ENCODE measurements at places on chromosomes 2 and 18.

- DNase-seq, result no peak
Observed at GRCh38 chr2:229050133-229050532, 221.0 kb downstream of the PID1 start.

DNA sequence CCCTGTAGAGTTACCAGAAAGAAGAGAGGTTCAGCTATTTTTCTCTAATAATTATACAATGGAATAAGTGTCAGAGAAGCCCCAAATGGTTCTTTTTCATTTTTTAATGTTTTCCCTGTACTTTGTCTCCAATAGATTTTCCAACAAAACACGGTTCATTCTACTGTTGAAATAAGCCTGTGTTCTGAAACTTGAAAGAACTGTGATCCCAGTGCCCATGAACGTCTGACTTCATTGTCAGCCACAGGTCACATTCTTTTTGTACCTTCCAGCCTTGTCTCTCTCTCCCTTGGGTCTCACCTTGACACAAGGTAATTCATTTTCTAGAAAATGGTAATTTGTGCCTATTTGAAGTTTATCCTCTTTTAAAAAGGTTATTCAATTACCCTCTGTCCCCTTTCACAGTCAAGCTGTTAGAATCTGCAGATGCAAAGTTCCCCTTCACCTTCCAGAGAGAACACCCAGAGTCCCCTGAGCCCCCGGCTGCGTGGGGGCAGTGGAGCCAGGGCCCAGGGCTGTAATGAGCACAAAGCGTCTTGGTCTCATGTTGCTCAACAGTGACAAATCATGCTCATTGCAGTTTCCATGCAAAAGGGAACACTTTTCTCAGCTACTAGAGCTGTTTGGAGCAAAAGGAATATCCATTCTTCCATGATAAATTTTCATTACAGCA lies 115.2 kb downstream of the SPHKAP start:
- DNase-seq, result no peak

- DNase-seq, result no peak
Observed at GRCh38 chr18:59633961-59634485, 63.2 kb downstream of the CCBE1 start.

GRCh38 chr2:27323596-27324285 lies 844 bp upstream of the MPV17 start:
- DNase-seq, result no peak

- DNase-seq, result no peak
Observed at GRCh38 chr2:178530625-178531142, 50.4 kb downstream of the PLEKHA3 start.

DNA sequence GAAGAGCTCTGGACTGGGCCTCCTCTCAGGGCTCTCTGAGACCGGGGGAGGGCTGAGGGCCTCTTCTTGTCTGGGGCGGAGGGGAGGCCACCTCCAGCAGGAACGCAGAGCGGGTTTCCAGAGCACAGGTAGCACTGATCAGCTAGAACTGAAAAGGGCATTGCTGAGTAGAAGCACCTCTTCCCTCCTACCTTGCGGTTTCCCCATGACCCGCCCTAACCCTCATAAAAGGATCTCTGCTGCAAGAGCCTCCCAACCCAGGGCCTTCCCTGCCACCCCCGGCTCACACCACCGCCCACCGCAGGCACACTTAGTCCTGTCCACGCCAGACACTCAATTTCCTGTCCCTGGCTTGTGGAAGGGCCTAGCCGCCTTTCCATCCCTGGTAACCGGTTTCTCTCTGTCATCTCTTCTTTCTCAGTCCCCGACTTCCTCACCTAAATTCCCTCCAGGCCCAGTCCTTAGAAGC lies 966 bp downstream of the ADCY3 start:
- DNase-seq, result no peak

DNA sequence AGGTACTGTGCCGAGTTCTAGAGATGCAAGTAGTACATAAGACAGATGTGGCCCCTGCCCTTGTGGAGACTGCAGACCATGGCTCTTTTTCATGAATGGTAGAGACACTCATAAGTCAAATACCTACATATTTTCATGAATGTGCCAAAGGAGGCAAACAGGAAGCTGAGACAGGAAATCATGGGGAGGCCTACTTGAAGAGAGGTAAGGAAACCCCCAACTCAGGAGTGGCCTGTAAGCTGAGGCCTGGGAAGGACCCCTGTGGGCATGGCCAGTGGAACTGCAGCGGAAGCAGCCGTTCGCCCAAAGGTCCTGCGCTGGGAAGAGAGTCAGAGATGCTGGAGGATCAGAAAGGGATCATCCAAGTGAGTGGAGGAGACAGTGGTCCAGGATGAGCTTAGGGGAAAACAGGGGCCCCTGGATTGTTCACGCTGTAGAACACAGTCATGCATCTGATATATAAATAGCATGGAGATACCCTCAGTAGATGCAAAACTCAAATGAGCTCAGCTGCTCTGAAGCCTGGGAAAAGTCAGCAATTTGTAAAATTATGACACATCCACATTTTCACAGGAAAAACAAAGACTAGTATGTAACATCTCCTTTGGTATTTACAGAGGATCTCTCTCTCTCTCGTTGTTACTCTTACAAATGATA lies 228.9 kb downstream of the NEDD4L start:
- no peak for DNase-seq

DNA sequence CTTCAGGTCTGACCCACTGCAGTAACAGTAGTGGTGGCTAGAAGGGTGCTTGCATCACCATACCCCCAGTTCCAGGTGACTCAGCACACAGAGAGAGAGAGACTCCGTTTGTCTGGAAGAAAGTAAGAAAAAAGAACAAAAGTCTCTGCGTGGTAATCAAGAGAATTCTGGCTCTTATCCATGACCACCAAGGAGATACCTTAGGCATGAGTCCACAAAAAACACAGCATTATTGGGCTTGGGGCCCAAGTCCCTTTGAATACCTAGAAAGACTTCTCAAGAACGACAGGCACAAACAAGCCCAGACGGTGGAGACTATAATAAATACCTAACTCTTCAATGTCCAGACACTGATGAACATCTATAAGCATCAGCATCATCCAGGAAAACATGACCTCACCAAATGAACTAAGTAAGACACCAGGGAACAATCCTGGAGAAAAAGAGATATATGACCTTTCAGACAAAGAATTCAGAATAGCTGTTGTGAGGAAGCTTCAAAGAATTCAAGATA lies 21.7 kb upstream of the BAZ2B start:
- no peak for DNase-seq

- DNase-seq, result no peak
Observed at GRCh38 chr2:41735006-41735405, 312.8 kb upstream of the PKDCC start.

DNA sequence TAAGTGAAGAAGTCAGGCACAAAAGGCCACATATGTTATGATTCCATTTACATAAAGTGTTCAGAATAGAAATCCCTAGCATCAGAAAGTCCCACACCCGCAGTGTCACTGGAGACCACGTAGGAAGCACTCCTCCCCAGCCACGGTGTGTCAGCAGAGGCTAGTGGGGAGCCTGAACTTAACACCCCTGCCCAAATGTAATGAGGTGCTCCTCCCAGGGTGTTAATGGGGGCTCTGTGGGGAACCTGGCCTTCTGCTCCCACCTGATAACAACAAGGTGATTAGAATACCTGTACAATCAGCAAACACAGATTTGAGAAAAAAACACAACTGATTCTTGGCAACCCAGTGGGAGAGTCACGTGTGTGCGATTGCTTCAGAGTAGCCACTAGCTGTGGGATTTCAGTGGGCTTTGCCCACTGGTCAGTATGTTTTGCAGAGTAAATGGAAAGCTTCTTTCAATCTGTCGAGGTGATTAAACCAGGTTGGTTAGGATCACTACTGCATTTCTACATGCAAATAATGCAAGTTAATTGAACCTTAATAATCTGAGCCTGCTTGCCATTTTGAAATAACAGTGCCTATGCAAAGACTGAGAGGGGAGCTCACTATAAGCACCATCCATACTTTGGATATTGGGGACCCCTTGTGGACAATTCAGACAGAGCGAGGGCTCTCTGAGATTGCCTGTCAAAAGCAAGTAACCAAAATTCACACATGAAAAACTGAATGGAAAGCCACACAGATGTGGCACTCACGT lies 20.6 kb upstream of the ATRAID start:
- DNase-seq, result no peak

- no peak for DNase-seq
Observed at GRCh38 chr2:240687741-240688552, 3.7 kb upstream of the AQP12A start.

- no peak for DNase-seq
Observed at GRCh38 chr2:44954447-44954888, 13.0 kb downstream of the SIX3 start.

- no peak for DNase-seq
Observed at GRCh38 chr2:216084547-216084946, 2.8 kb downstream of the TMEM169 start.

- no peak for DNase-seq
Observed at GRCh38 chr18:52519021-52519420, 179.0 kb downstream of the DCC start.

GRCh38 chr2:165793161-165793778 lies 777 bp downstream of the GALNT3 start:
- DNase-seq, result no peak

DNA sequence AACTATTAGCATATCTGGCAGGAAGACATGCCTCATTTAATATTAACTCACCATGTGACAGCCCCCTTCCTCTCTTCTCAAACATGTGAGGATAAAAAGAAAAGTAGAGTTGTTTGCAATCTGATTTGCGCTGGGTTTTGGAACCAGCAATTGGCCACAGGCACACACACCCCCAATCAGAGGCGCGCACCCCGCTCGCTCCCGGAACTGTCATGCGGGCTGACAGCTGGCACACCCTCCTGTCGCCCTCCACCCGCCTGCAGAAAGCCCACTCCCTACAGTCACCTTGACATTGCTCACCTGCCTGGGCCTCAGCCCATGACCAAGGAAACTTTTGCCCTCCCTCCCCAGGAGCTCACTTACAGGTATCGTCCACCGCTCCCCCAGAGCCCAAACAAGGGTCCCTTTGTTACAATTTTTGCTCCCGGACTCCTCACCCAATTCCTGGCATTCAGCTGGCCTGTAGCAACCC lies 1.1 kb downstream of the COBLL1 start:
- DNase-seq, result no peak

DNA sequence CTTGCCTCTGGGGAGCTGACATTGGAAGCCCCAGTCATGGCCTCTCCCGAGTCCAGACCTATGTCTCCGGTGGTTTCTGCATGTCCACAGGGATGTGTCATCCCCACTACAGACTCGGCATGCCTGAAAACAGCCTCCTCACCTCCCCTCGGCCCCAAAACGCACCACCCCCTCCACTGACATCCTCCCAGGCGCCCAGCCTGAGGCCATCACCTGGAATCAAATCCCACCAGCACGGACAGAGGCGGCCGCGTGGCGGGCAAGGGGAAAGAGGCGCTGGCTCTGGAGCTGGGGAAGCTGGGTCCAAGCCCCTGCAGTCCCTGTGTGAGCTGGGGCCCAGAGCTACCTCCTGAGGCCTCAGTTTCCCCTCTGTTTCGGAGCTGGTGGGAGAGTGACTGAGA lies 69.9 kb upstream of the SMAD7 start:
- no peak for DNase-seq

DNA sequence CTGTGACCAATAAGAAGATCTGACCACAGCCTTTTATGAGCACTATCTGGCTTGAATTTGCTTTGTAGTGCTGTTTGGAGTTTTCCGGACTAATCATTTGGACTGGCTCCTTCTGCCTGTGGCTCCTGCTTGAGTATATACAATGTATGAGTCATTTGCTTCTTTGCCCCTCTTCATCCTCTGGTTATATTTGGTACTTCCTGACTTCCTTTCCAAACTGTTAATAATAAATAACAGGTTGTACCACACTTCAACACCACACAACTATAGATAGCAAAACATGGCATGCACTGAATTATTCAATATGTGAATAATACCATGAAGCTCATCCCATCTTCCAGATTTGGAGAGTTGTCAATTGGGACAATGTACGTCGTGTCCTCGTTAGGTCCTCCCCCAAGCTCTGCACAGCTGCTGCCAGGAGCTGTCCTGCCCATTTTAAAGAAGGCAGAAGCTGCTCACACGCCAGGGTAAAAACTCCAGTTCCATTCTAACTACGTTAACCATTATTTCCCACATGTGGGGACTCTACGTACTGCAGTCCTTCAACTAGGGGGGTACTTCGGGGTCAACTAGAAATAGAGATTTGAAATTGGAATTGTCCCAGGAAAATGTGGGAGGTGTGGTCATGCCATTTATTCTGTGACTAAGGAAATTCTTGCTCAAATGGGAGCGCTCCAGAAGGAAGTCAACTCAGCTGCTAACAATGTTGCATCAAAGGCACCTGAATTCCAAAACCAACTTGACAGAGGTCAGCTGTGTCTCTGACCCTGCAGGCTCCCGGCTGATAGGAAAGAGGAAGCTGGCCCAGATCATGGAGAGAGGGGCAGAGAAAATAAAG lies 38.1 kb downstream of the ST8SIA5 start:
- no peak for DNase-seq

DNA sequence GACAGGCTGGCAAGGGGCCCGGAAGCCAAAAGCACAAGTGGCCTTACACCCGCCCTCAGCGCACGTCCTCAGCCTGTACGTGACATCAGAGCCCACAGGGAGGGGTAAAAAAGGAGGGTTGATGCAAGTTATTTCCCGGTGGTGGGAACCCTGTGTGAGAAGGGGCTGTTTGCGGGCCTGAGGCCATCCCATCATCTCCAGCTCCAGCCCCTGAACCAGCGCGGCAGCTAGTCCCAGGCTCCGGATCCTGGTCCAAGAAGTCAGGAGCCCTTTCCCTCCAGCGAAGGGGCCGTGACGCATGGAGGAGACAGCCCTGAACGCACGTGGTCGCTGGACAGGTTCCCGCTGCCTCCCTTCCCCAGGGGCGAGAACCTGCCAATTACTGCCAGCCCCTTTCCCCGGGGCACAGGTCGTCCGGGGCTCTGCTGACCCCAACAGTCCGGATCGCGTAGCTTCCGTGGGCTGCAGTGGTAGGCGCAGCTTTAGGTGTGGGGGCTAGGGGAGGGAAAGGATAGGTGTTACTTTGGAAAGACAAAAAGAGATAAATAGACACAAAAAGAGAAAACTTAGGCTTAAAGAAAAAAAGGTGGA lies 1.3 kb upstream of the LRP2 start:
- DNase-seq, result no peak

- DNase-seq, result no peak
Observed at GRCh38 chr2:185625604-185626003, 113.0 kb upstream of the FSIP2 start.

GRCh38 chr2:501130-501529 lies 176.1 kb downstream of the TMEM18 start:
- no peak for DNase-seq

- DNase-seq, result no peak
Observed at GRCh38 chr2:161090411-161090810, 69.8 kb upstream of the TANK start.

GRCh38 chr2:102025583-102026267 lies 34.0 kb downstream of the IL1R2 start:
- no peak for DNase-seq

All from right renal pelvis (tissue), 4 donors.